A172 (cell line): ENCODE measurements at places on chromosomes 11 and 22.
A peak's percentile ranks its signal among the peaks of the same experiment; 100 is the strongest.

DNA sequence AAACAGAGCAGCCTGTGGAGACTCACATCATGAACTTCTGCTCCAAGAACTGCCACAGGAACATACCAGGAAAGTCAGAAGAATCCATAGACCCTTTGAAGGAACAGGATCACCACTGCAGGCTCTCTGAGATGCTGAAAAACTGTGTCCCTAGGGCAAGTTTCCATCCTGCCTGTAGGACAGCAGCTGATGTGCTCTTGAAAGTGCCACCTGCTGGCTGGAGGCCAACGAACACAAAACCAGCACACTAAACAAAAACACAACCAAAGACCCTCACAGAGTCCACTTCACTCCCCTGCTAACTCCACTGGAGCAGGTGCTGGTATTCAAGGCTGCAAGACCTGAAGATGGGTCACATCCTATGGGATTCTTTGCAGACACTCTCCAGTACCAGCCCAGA is 12.0 kb upstream of the NXPE1 start:
- DNase-seq, result no peak

DNA sequence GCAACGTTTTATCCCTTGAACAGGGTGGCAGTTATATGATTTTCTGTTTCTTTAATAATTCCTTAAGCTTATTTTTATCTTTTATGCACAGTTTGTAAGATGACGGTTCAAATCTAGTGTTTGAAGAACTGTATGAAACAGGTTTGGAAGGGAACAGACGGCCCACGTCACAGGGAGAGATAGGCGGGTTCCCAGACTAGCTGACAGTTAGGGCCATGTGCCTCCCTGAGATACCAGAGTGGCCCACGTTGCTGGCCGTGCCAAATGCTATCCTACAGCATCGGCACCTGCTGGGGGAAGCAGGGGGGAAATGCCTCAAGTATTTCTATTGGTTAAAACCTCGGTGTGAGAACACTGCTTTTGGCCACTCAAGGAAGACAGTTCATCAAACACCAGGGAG is 50.2 kb upstream of the BID start:
- DNase-seq, result no peak

- no peak for DNase-seq
Observed at GRCh38 chr11:101127699-101128570, 1.7 kb downstream of the PGR start.

DNA sequence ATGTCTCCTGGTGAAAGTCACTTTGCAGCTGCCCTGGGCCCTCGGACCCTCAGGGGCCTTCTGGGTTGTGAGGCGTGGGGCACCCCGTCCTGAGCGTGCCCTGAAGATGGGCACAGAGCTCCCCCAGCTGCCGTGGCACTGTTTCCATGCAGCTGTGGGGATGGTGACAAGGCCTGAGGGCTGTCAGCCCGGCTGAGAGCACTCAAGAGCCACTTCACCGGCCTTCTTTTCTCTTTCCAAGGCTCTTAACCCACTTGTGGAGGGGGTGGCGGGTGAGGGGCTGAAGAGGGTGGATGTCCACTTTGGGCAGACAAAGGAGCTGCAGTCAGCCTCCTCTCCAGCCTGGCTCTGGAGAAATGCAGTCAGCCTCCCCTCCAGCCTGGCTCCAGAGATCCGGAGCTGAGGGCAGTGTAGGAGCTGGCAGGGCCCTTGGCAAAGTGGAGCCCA is 239.5 kb downstream of the ST3GAL4 start:
- no peak for DNase-seq

GRCh38 chr11:34997952-34998528 is 81.6 kb downstream of the PDHX start:
- peak; percentile 47 for DNase-seq

DNA sequence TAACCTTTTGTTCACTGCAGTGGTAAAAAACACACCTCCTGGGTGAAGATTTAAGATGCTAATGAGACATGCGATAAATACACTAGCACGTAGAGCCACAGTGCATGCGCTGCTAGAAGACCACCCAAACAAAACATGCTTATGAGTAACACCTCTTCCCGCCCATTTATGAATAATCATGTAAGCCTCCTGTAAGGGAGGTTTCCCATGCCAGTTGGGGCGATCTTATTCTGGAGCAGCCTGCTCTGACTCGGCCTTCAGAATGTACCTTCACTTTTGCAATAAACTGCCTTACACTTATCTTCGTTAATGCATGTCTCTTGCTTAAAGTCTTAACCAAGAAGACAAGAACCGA is 18.1 kb upstream of the SCARF2 start:
- DNase-seq, result no peak

DNA sequence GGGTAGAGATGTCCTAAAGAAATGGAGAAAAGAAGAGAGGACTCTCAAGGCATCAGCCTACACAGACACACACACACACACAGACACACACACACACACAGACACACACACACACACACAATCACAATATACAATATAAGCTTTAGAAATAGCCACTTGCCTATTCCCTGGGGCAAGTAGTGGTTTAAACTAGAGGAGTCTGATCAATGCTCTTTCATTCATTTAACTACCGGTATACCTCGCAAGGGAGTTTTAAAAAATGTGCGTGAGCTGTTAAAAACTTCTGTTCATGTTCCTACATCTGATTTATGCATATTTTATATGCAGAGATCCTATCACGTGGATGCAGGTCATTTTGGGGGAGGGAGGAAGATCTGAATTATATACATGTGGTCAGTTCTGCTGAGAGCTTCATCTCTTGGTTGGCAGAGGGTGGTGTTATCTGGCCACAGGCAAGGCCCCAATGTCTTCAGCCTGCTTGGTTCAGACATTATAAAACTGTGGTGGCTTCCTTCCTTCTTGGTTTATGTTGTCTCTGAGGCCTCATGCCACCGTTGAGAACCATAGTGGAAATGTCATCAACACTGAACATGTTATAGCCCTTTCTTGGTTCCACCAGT is 56.6 kb downstream of the SYT13 start:
- no peak for DNase-seq

- no peak for DNase-seq
Observed at GRCh38 chr11:100061006-100061405, 626.1 kb upstream of the ARHGAP42 start.

DNA sequence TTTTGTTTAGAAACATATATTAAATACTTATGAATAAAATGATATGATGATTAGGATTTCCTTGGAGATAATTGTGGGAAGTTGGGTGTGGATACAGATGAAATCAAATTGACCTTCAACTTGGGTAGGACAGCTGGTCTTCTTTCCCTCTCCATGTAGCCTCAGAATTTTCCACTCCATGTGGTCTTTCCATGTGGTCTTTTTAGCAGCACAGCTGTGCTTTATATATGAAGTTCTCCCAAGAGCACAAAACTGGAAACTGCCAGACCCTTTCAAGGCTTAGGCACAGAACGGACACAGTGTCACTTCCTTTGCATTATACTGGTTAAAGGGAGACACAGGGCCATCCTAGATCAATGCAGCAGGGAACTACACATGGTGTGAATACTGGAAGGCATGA is 28.6 kb downstream of the FAM76B start:
- no peak for DNase-seq

- no peak for DNase-seq
Observed at GRCh38 chr22:23023294-23023693, 47.0 kb upstream of the GNAZ start.

- no peak for DNase-seq
Observed at GRCh38 chr22:32888976-32889375, 87.5 kb downstream of the TIMP3 start.

DNA sequence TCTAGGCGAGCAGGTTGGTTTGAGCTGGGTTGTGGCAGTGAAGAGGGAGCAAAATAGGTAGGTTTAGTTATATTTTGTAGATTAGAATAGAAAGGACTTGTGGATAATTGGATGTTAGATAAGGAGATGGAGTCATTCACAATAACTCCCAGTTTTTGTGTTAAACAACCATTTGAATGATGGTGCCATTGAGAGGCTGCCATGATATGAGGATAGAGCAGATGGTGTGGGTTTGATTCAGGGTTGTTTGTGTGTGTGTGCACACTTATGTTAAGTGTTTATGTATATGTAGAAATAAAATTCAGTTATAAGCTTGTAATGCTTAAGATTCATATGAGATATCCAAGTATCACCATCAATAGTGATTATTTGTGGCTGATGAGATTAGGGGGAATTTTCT is 166.6 kb downstream of the NXPE2 start:
- no peak for DNase-seq

DNA sequence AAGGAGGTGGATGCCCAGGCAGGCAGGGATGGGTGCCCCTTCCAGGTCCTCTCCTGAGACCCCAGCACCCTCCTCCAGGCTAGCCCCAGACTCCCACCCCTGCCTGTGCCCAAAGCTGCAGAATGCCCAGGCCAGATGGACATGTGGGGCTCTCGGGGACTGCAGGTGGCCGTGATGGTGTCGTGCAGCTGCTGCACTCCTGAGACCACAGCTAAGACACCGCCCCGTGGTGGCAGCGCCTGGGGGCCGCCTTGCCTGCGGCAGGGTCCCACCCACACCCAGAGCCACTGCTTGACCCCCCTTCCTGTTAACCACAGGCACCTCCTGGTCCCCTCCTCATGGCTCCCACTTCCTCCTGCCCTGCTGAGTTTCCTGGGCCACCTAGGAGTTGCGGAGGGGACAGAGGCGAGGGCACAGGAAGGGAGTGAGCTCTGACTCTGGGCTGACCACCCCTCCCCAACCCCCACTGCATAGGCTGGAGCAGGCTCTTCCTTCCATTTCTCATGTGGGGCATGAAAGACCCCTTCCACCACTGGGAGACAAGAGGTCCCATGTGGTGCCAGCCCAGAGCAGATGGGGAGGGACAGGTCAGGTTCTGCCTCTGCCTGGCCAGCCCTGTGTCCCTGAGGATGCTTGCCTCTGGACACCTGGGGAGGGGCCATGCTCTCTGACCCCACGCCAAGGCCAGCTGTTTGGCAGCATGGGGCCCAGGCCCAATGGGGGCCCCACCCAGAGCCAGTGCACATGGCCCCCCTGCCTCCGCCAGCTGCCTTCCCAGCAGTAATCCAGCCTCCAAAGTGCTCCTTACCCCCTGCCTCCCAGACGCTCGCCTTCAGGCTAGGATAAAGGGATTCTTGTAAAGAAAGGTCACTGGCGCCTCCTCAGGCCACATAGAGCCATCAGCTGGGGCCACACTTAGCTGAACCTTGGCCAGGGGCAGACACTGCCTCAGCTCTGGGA is 29.3 kb downstream of the OSBPL5 start:
- DNase-seq, result no peak

GRCh38 chr11:70948398-70948797 is 304.0 kb downstream of the SHANK2 start:
- no peak for DNase-seq

DNA sequence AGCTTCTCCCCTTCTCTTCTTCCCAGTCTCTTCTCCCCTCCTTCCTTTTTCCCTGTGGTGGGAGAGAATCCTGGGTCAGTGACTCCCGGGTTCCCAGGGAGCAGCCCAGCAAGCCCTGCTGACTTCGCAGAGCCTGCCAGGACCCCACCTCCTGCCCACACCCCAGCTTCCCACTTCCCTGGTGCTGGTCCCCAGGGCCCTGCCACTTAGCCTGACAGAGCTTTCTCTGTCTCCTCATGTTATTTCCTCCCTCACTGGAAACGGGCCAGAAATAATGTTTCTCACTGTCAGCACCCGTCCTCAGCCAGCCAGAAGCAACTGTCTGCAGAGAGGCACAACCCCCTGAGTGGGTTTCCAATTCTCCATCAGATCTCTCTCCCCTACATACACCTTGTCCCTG is 27.1 kb downstream of the C11orf96 start:
- no peak for DNase-seq

GRCh38 chr22:25085930-25086901 is 113.4 kb upstream of the CRYBB3 start:
- no peak for DNase-seq

DNA sequence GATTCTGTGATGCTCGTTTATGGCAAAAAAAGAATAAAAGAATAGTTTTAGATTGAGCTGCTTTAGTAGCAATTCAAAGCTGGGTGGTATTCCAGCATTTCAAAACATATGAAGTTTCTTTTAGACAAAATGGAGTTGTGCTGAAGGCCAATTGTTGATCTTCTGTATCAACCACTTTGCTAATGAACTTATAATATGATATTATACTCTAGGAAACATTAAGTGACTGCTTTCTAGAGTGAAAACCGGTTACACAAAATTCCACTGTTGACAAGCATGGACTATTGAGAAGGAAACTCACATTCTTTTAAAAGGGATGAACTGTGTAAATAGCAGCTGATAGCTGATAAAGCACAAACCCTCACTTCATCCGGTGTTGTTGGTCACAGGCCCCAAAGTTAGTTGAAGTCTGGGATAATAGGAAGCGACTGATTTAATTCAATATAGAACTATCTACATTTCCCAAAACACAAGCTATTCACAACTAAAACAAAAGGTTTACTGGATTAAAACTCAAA is 255.1 kb downstream of the CADM1 start:
- no peak for DNase-seq

DNA sequence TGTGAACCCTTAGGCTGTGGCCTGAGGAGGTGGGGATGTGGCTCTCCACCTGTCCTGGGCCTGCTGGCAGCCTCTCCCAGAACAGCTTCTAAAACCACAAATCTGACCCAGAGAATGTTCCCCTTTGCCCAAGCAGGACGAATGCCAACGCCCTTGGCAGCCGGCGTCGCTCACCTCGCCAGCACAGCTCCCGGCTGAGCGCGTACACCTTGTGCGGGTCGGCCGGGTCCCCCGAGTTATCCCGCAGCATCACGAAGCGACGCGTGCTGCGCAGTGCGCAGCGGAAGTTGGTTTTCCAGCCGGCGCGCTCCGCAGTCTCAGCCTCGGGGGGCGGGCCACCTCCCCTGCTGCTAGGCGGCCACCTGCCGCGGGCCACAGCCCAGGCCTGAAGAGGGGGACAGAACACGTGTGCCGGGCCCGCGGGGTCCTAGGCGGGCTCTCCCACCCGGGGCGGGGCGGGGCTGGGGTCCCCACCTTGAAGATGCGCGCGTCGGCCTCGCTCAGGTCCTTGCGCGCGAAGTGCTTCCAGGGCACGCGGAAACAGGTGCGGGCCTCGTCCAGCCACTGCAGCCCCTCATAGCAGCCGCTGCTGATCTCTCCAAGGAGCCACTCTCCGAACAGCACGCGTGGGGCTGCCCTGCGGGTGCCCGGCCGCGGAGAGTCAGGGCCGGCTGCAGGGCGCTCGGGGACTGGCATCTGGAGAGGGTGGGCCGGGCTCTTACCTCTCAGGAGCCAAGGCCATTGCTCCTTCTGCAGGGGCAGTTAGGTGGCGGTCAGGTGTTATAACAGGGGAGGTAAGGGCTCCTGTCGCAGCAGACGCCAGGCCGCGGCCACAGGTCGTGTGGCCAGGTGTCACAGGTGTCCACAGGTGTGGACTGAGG is 887 bp downstream of the IRF7 start:
- DNase-seq, result no peak

- DNase-seq, result no peak
Observed at GRCh38 chr11:13098063-13098462, 88.9 kb downstream of the RASSF10 start.

GRCh38 chr11:120066738-120067437 is 71.0 kb downstream of the TRIM29 start:
- no peak for DNase-seq

GRCh38 chr11:2655834-2656622 is 43.8 kb downstream of the KCNQ1OT1 start:
- DNase-seq, result peak; percentile 84

DNA sequence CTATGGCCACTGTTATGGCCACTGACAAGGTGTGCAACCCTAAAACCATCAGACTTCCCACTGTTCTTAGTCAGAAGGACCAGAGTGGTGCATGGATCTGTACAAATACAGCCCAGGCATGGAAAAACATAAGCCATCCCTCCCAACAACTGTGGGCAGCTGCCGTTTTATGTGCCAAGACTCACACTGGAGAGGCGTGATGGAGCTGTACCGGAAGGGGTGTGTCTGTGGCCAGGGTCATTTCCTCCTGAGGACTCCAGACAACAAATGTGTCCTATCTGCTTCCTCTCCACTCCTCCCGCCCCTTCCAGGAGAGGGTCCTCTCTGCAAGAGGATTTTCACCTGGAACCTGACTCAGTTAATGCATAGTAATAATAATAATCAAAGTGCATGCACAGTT is 29.5 kb downstream of the KCNJ1 start:
- no peak for DNase-seq
